Inflammatory macrophage (primary cell): ENCODE measurements at places on chromosomes 1 and 21.

DNA sequence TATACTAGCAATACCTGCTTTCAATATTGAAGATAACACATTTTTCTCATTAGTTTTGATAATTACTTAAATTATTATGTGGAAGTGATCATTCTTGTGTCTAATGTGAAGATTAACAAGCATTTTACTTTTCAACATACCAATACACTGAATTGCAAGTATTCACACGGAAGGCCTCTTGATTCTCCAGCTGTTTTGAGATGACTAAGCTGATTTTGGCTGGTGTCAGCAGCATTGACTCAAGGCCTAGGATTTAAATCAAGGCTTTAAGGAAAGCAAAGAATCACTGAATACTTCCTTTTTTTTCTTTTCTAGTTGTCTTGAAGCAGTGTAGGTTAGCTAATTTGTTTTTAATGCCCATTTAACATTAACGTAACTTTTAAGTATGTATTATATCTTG lies 373.7 kb downstream of the SRGAP2C start:
- DNase-seq, result peak; percentile 41

- DNase-seq, result no peak
Measured at GRCh38 chr1:54763816-54764132, 549 bp downstream of the PARS2 start.

DNA sequence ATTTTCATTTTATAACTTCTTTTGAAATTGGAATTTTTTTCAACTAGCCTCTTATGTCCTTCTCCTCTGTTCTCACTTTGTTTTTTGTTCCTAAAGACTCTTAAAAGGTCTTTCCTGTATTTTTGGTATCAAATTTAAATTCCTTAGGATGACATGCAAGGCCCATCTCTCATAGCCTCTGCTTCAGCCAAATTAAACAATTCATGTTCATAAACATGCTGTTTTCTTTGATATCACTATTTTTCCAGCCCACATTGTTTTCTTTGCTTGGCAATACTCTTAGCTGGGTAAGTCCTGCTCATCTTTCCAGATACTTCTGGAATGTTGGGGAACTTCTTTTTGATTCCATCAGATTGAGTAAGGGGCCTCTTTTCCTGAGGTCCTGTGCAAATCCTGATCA lies 55.8 kb upstream of the GPR88 start:
- DNase-seq, result no peak

GRCh38 chr1:154453161-154453560 lies 48.0 kb downstream of the IL6R start:
- DNase-seq, result peak; percentile 67

DNA sequence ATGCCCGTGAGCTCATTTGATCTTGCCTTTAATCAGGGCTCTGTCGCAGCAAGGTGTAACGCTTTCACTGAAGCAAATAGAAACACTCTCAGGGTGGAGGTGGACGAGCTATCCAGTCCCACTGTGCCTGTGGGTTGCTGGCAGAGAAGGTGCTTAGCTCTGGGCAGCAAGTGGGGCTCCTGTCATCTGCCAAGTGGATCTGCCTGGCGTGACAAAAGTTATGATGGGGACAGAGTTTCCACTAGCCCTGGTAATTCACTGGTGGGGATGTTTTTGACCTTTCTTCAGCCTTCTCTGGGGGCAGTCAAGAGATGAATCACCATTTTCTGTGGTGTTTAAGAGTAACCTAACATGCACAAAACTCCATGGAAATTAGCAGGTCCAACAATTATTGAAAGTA lies 71.3 kb upstream of the EDEM3 start:
- DNase-seq, result no peak

GRCh38 chr1:153434746-153435455 lies 18.6 kb downstream of the S100A7A start:
- DNase-seq, result no peak

- DNase-seq, result no peak
Measured at GRCh38 chr1:10794724-10795275, 1.6 kb downstream of the CASZ1 start.

DNA sequence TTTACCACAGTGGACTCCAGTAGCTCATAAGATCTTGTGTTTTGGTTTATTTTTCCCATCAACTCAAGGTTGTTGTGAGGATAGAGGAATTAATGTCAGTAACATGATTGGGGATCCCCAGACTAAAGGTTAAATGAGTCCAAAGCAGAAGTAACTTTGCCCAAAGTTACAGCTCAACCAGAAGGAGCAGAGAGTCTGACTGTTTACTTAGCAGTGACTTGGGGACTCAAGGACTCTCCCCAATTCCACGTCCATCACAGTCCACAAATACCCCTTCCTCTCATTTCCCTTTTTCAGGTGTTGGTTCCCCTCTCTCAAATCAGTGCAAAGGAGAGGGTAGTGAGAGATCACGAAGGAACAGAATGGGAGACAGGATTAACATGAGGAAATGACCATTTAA lies 4.0 kb upstream of the ETV3 start:
- DNase-seq, result peak; percentile 17

- no peak for DNase-seq
Measured at GRCh38 chr1:214901718-214902117, 180.8 kb upstream of the KCNK2 start.

- DNase-seq, result no peak
Measured at GRCh38 chr21:45377866-45378257, 27.1 kb upstream of the COL18A1 start.

GRCh38 chr1:222167896-222168295 lies 380.0 kb downstream of the HHIPL2 start:
- no peak for DNase-seq

DNA sequence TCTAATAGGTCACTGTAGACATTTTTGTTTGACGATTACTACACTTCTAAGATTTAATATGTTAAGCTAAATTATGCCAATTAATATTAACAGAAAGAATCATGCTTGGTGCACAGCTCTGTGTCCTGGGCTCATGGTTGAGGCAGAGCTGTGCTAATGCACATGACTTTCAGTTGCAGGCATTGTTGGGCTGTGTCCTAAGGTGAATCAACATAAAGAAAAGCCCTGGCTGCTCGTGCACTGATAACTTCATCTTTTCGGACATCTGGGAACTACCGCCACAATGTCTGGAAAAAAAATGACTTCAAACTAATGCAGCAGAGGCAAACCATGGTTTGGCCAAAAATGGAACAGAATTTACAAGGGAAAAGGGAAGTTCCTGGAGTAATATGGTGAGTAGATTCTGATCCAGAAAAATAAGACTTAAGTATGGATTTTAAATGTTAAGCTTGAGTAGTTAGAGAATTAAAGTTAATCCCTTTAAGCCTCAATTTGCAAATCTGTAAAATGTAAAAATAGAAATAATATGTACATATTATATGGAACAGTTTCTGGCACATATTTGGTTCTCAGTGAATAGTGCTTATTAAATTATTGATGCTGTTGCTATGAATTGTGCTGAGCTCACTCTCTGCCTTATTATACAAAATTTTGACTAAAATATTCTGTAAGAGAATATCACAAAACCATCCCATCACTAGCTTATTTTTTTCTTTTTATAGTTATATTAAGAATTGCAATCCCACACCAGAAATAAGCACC lies 186.1 kb downstream of the BRINP2 start:
- no peak for DNase-seq

DNA sequence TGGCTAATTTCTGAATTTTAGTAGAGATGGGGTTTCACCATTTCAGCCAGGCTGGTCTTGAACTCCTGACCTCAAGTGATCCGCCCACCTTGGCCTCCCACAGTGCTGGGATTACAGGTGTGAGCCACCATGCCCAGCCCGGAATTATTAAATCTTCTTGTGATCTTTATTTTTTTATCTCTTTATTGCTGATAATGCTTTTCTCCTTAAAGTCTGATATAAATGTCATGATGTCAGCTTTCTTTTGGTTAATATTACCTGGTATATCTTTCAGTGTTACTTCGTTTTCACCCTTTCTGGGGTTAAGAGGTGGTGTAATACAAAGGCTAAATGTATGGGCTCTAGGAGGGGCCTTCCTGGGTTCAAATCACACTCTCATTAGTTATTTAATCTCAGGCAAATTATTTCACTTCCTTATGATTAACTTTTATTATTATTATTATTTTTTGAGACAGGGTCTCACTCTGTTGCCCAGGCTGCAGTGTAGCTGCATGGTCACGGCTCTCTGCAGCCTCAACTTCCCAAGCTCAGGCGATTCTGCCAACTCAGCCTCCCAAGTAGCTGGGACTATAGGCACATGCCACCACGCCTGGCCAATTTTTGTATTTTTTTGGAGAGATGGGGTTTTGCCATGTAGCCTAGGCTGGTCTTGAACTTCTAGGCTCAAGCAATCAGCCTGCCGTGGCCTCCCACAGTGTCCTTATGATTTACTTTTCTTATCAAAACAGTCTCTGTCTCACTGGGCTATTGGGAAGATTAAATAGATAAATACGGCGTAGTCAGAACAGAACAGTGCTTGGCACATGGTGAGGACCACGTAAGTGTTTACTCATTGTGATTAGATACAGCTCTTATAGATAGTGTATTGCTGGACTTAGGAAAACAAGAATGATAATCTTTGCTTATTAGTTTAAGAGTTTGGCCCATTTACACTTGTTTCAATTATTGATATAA lies 216.5 kb downstream of the URB2 start:
- DNase-seq, result no peak

- no peak for DNase-seq
Measured at GRCh38 chr1:160907976-160908375, 23.0 kb upstream of the ITLN1 start.

DNA sequence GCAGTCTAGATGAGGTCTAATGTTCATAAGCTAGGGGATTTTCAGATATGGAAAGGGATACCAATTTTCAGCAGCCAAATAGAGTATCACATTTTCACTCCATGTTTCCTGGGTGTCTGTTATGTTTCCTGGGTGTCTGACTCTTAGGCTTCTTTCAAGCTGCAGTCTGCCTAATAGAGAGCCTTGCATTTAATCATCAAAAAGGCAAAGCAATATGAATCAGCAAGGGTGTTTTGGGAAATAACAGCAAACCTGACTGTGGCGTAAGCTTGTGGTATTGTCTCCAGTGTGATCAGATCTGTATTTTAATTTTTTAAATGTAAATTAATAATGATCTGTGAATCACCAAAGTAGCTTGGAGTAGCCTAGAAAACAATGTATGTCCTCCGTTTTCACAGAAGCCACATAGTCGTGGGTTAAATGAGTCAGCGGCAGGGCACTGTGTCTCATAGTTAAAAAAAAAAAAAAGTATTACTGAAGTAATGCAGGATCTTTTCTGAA lies 10.4 kb downstream of the LGALS8 start:
- no peak for DNase-seq

DNA sequence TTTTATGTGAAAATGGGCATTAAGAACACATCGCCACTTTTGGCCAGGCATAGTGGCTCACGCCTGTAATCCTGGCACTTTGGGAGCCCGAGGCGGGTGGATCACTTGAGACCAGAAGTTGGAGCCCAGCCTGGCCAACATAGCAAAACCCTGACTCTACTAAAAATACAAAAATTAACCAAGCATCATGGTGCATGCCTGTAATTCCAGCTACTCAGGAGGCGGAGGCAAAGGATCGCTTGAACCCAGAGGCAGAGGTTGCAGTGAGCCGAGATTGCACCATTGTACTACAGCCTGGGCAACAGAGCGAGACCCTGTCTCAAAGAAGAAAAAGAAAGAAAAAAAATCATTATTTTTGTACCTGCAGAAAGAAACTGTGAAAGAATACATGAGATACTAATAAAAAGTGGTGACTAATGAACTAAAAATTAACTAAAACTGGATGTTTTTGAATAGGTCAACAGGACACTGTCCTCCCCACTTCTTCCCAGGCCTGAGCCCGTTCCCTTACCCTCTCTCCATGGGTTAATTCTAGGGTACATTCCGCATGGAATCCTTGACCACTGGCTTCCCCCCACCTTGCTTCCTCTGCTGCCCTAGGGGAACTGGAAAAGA lies 8.3 kb upstream of the TINAGL1 start:
- no peak for DNase-seq

GRCh38 chr1:38858833-38859560 lies 575 bp downstream of the RRAGC start:
- DNase-seq, result peak; percentile 29

- DNase-seq, result no peak
Measured at GRCh38 chr1:219744652-219745469, 132.0 kb upstream of the ZC3H11B start.

DNA sequence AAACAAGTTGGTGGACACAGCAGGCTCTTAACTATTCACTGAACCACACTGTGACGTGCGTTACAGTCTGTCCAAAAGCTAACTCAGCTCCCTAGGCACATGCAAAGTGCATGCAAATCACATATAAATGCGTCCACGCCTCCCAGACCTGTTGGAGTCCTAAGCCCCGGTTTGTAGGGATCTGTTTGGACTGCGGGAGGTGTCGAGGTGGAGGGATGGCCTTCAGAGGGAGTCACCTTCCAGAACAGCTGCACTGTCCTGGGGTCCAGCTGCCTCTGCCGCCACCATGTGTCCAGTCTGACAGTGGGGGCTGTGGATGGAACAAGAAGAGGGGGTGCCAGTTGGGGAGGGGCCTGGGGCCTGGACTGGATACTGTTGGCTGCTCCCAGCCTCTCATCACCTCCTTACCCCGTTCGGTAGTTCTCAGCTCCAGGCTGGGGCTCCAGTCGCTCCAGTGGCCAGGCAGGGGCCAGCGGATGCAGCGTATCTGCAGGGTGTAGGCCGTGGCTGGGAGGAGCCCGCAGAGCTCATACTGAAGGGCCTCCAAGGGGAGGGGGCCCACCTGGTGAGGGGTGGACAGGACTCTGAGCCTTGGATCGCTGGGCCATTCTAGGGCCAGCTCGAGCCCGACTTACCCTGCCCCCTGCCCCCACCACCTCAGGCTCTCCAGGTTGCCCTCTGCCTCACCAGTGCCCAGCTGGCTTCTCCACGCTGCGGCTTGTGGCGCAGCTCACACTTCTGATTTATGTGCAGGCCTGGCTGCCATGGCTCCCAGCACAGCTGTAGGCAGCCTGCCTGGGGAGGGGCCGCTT lies 7.9 kb upstream of the MRPS15 start:
- DNase-seq, result no peak

DNA sequence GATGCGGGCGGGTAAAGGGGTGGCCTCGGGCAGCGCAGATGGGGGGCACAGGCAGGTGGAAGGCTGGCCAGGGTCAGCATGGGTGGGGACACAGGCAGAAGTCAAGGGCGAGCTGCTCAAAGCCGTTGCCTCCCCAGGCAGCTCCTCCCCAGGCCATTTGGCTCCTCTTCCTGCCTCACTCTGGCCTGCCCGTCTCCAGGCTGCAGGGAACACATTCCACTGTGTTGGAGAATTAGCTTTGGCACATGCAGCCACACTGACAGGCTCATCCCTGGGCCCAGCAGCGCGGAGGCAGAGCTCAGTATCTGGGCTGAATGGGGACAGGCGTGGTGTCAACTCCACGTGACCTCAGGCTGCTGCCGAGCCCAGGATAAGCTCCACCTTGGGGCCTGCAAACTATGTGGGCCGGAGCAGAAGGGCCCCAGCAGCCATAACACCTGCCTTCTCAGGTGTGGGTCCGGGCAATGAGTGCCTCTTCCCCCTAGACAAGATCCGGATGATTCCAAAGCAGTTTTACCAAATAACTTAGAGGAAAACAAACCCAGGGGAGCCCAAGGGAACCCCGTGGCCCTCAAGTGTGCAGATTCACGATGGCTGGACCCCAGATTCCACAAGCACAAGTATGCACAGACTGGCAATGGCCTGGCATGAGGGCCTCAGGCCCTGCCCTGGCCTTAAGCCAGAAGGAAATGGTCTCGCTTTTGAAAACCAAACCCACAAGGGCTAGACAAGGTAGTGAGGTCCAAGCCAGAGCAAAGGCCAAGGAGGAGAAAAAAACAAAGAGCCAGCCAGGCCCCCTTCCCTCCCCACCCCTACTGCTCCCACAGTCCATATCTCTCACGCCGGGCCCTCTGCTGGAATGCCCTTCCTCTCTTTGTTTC lies 40.2 kb downstream of the HSPG2 start:
- DNase-seq, result no peak
